Daoy (cell line): ENCODE measurements at places on chromosomes 7 and 10.

DNA sequence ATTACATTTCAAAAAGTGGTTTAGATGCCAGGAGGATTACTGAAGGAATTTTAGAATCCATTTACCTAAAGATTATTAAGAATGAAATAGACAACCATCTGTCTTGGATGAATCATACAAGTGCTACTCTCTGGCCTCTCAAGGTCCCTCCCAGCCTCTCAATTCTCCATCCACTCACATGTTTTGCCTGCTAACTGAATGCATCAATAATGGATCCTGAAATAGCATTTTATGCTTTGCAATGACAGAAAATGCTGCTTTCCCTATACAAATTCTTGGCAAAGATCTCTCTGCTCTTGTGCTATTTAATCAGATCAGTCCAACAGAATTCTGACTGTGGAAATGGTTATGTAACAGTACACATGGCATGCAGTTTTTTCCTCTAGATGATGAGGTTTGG lies 68.1 kb downstream of the HBP1 start:
- no peak for DNase-seq

DNA sequence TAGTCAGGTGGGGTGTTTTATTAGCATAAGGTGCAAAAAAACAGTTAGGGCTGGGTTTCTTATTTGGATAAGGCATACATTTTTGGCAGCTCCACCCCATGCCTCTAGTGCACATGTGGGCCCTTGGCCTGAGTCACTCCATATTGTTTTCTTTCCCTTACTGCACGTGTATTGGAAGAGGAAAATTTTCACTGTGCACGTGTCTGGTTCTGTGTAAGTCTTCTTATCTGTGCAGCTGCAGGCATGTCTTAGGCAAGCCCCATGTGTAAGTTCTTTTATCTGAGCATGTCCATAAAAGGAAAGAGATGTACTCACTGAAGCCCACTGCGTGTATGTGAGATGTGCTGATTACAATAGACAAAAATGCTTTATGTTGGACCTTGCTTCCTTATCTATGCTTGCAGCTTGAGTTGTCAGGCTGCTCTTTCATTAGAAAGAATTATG lies 540.3 kb upstream of the IGFBP3 start:
- DNase-seq: no peak

GRCh38 chr7:139646566-139646965 lies 123.1 kb downstream of the CLEC2L start:
- no peak for DNase-seq

DNA sequence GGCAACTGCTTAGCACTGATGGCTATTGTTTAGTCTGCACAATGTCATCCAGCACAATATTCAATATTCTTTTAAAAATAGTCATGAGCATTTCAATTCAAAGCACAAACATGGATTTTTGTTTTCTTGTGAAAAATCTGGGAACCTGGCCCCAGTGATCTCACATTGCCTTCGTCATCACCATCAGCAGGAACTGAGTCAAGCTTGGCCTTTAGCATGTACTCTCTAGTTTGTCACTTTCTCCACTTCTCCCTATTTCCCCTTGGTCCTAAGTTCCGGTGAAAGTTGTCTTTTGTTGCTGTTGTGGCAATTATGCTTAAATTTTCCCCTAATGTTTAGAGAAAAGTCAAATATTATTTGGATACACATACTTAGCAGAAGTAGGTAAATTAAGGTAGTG lies 252.9 kb upstream of the SORCS1 start:
- DNase-seq: no peak

- peak; percentile 78 for DNase-seq
Measured at GRCh38 chr7:111919631-111920179, 286.5 kb downstream of the DOCK4 start.

DNA sequence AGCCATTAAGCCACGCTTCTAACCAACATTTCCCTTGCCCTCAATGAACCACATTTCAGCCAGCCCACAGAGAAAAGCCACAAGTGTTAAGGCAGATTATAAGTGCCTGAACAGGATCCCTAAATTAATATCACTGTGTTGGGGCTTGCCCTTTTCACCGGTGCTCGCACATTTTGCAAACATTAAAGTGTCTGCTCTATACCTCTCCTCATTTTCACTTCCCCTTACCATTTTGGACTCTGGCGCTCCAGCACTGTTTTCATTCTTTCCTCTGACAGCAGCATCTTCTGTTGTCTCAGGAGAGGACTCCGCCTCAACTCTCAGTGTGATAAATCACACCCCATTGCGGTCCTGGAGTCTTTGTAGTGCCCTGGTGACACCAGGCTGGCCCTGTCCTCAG lies 274.2 kb downstream of the BAMBI start:
- DNase-seq: no peak

DNA sequence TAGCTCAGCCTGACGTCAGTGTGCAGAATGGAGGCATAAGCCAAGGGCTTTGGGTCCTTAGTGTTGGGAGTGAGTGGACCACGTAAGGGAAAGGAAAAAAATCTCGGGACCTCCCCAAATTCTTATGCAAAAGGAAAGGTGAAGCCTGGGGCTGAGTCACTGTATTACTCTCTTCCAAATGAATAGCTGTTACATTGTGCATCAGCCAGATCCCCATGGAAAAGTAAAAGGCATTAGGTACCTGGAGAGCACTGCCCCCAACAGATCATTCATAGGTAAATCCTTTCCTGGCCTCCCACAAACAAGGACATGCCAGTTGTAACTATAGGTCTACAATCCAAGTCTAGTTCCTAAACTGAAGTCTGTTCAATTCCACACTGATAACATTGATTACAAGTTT lies 170.5 kb downstream of the C1GALT1 start:
- no peak for DNase-seq

GRCh38 chr7:70788276-70788675 lies 343.7 kb upstream of the GALNT17 start:
- DNase-seq: peak; percentile 25
